ENCODE measurements at places on chromosomes 16 and 17. TPM values are rescaled to one million over a fixed set of nuclear protein-coding genes. Genes with fewer than 3 reads are reported as not detected.

The OR1G1 gene
- total RNA-seq = not detected

The ALDOC gene
- 24.8 TPM for total RNA-seq

The MYL4 gene
- 1.5 TPM for total RNA-seq

The HOXB8 gene
- 2.3 TPM for total RNA-seq

The KRT20 gene
- total RNA-seq = 1.2 TPM

The ZSCAN10 gene
- not detected for total RNA-seq

The TBX4 gene
- 0.19 TPM for total RNA-seq

The CAVIN1 gene
- total RNA-seq = 681 TPM

The FAM171A2 gene
- total RNA-seq = 3.0 TPM

The CDR2L gene
- 29.9 TPM for total RNA-seq

The DNAI2 gene
- not detected for total RNA-seq

The IL21R gene
- total RNA-seq = 0.22 TPM

The OR3A3 gene
- not detected for total RNA-seq

The ZNF500 gene
- total RNA-seq = 12.4 TPM

The NACA2 gene
- not detected for total RNA-seq

The EXOC3L1 gene
- 4.1 TPM for total RNA-seq

The CTRL gene
- total RNA-seq = 1.3 TPM

Data from mesenteric fat pad (tissue), 1 donor.